ENCODE measurements at places on chromosomes 12 and 14.
A peak's percentile ranks its signal among the peaks of the same experiment; 100 is the strongest.

- DNase-seq: no peak
These were observed 2.8 kb upstream of the CLEC9A start for GRCh38 chr12:10027721-10028120.

DNA sequence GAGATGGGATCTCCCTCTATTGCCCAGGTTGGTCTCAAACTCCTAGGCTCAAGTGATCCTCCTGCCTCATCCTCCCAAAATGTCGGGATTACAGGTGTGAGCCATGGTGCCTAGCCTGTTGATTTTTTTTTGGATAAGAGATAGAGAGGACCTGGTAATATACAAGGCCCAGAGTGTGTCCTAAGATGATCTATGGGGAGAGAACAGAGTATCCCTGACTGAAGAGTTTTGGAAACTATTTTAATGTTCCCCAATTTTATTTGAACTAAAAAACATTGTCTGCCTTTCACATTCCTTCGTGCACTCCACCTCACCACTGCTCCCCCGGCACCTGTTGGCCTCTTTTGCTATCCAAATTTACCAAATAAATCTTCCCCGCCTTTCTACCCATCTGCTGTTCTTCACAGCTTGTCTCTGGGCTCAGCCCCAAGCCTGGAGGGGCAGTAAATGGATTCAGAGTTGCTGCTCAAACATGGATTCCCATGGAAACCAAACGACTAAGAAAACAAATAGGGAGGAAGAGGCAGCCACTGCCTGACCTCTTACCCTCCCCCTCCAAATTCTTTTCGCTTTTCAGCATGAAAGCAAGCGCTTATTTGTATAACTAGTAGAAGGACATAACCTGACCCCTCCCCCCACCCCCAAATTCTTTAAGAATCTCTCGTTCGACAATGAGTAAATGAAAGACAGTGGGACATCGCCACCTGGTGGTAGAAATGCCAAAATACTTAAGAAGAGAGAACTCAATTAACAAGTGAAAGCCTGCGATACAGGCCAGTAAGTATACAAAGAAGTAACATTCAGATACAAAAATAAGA, 22.6 kb downstream of the OR10G3 start:
- DNase-seq: peak; percentile 91

DNA sequence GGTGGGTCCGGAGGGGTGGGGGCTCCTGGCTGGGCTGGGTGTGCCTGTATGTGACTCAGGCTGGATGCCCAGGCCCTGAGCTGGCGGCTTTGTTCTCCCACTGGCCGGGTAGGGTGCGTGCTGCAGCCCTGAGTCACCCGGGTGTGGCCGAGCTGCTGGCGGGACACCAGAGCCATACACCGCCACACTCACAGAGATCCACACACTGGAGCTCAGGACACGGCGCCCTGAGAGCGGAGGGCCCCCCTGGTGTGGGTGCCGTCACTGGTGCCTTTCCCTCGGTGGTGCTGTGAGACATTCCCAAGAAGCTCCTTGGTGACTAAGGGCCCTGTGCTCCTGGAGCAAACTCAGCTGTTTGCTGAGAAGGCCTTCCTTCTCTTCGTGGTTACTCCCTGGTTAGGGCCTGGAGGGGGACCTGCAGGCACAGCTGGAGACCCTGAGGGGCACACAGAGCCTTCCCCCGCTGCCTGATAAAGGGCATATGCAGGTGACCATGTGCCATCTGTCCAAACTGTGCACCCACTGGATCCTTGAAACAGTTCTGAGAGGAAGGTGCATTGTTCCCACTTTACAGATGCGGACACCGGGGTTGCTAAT, 44.3 kb downstream of the KRT80 start:
- DNase-seq: no peak

DNA sequence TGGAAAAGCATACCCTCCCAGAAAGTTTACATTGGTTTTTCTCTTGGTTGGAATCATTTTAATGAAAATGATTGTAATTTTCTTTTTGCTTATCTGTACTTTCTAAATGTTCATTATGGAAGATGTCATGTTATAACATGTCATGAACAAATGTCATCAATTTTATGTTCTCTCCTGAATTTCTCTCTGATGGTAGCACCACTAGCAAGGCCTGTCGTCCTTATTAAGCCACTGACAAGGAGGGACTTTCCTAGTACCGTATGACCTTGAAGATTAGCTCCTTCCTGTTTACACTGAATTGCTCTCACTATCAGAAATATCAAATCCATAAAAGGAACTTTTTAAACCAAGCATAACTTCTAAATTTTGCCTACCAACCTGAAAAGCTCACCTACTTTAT, 99.0 kb downstream of the ESR2 start:
- no peak for DNase-seq

- no peak for DNase-seq
These were observed 706 bp upstream of the DIO2 start for GRCh38 chr14:80212023-80212397.

GRCh38 chr14:75752086-75752485, 91.0 kb downstream of the TTLL5 start:
- DNase-seq: no peak

GRCh38 chr12:75135026-75135425, 74.6 kb downstream of the KCNC2 start:
- DNase-seq: no peak

DNA sequence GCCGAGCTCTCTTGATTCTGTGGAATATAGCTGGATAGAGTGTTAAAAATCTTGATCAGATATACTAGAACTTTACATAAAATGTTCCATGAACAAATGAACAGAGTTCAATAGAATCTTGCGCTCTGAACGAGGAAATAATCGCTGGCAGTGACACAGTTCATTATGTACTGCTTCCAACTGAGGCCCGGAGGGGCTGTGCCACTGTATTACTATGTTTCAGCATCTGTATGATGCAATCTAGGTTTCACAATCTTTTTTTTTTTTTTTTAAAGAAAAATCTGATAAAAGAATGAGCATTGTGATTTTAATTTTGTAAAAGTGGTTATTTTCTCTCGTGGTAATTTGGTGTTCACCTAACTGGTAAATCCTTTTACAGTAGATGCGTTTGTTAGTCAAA, 77.2 kb downstream of the FERMT2 start:
- DNase-seq: no peak

Data from KG1 (cell line).